Epithelial cell of proximal tubule (primary cell): ENCODE measurements at places on chromosomes 1 and 21.

DNA sequence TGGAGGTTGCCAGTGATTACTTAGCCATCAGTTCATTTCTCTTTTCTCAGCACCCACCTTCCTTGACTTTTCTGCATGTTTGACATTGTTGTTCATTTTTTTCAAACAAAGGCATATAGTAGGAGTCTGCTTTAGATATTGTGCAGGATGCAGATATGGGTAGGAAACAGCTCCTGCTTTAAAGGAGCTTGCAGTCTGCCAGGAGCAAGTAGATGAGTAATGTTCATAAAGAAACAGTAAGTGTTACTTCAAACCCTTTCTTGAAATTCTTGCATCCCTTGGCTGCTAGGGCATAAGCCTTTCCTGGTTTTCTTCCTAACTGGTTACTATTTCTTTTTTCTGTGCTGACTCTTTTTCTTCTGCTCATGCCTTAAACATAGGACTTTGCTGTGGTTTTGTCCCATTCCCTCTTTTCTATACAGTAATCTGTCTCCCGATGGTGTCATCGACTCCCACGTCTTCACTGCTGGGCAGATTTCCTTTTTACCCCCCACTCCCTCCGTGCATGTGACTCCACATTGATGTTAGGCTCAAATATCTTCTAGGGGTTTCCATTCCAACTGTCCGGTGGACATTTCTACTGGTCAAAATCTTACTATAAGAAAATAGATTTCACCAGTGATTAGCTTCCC lies 20.4 kb downstream of the PTGFRN start:
- DNase-seq, result no peak

GRCh38 chr1:158149175-158149574 lies 31.5 kb upstream of the CD1D start:
- DNase-seq, result no peak

GRCh38 chr1:246245541-246245940 lies 261.5 kb downstream of the SMYD3 start:
- DNase-seq, result no peak

- no peak for DNase-seq
Observed at GRCh38 chr1:116808200-116808847, 54.1 kb downstream of the CD2 start.

GRCh38 chr1:156480411-156481192 lies 20.0 kb downstream of the MEF2D start:
- DNase-seq, result no peak

- no peak for DNase-seq
Observed at GRCh38 chr1:21366288-21366687, 73.6 kb upstream of the NBPF3 start.

DNA sequence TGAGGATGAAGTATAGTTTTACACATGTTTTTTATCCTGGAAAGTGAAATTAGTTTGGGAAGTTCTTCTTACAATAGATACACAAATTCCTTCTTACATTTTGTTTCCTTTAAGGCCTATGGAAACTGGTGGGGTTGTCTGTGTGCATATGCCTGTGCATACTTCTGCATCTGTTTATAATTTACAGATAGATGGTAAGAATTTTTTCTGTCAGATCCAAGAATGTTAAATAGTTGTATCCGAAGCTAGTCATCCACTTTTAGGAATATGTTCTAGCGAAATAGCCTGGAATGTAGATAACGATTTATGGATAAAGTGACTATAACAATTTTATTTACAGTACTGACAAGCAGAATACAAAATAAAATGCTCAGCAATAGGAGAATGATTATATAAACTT lies 194.1 kb downstream of the ROR1 start:
- DNase-seq, result no peak
